ENCODE measurements at places on chromosomes 5 and 9. TPM values are rescaled to one million over a fixed set of nuclear protein-coding genes. Genes with fewer than 3 reads are reported as not detected.

INSL6 gene
- total RNA-seq = not detected

ANKRD20A1 gene
- total RNA-seq = not detected

NPR3 gene
- total RNA-seq = 2.0 TPM

ARID3C gene
- total RNA-seq = not detected

TAF11L2 gene
- not detected for total RNA-seq

WDR70 gene
- total RNA-seq = 16.1 TPM

SOHLH1 gene
- not detected for total RNA-seq

CKMT2 gene
- total RNA-seq = not detected

PAPPA gene
- 1.3 TPM for total RNA-seq

ECM2 gene
- total RNA-seq = not detected

TEK gene
- total RNA-seq = under 0.01 TPM

PRXL2C gene
- total RNA-seq = 5.5 TPM

ANKRD18A gene
- 0.98 TPM for total RNA-seq

STPG3 gene
- not detected for total RNA-seq

GABRA1 gene
- total RNA-seq = not detected

AK8 gene
- 0.85 TPM for total RNA-seq

ABLIM3 gene
- 7.6 TPM for total RNA-seq

GADD45G gene
- total RNA-seq = 0.28 TPM
